ENCODE measurements at places on chromosomes 5 and 9.

DNA sequence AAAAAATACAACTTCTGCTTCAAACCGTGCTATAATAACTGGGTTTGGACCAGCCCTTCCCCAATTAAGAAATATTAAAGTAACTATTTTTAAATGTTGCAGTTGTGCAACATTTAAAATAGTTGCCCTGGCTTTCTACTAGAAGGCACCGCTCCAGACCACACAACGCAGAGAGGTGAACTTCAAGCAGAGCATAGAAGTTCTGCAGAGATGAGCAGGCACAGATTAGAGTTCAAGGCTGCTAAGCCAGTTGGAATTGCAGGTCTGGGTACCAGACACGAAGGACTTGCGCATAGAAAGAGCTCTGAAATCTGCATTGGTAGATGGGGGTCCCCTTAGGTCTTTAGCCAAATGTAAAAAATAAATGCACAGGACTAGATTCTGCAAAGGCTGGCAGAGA is 58.7 kb upstream of the GALNT10 start:
- DNase-seq, result no peak

DNA sequence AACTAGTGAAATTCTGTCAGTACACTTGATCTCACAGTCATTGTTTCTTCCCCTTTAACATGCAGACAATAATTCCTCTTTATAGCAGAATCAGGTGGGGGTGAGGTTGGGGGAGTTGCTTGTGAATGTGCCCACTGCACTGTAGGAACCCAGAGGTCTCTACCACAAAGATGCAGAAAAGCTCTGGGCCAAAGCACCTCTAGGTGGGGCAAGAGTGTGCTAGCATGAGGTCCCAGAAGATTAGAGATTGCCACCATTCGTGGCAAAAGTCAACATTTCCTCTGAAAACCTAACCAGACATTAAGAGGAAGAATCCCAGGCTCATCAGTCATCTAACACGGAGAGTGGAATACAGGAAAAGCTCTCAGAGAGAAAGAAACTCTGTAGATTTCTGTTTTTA is 74.5 kb downstream of the PTCD2 start:
- peak; percentile 26 for DNase-seq

- no peak for DNase-seq
These were observed 2.2 kb upstream of the PUM3 start for GRCh38 chr9:2846115-2846514.

GRCh38 chr9:105251733-105252404 is 7.4 kb downstream of the SLC44A1 start:
- no peak for DNase-seq

DNA sequence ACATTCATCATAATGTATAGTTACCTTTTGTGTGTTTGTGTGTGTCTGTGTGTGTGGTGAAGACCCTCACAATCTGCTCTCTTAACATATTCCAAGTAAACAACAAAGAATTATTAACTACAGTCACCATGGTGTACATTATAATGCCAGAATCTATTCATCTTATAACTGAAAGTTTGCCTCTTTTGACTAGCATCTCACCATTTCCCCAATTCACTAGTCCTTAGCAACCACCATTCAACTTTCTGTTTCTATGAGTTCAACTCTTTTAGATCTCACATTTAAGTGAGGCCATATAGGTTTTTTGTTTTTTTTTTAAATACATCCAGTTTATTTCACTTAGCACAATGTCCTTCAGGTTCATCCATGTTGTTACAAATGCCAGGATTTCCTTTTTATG is 83.6 kb downstream of the SMC2 start:
- DNase-seq, result no peak

- no peak for DNase-seq
These were observed 6.2 kb upstream of the CEP120 start for GRCh38 chr5:123429221-123429954.

GRCh38 chr5:142906863-142907671 is 136.9 kb downstream of the ARHGAP26 start:
- no peak for DNase-seq

GRCh38 chr5:175681045-175681967 is 23.4 kb downstream of the HRH2 start:
- no peak for DNase-seq

DNA sequence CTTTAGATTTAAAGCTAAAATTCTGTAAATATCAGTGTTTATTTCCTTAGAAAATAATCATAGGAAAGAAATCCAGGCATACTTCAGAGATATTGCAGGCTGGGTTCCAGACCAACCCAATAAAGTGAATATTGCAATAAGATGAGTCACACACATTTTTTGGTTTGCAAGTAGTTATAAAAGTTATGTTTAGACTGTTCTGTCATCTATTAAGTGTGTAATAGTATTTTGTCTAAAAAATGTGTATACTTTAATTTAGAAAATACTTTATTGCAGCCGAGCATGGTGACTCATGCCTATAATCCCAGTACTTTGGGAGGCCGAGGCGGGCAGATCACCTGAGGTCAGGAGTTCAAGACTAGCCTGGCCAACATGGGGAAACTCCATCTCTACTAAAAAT is 6.9 kb upstream of the RIC1 start:
- no peak for DNase-seq

- DNase-seq, result no peak
These were observed 170.4 kb downstream of the RFK start for GRCh38 chr9:76223749-76224340.

DNA sequence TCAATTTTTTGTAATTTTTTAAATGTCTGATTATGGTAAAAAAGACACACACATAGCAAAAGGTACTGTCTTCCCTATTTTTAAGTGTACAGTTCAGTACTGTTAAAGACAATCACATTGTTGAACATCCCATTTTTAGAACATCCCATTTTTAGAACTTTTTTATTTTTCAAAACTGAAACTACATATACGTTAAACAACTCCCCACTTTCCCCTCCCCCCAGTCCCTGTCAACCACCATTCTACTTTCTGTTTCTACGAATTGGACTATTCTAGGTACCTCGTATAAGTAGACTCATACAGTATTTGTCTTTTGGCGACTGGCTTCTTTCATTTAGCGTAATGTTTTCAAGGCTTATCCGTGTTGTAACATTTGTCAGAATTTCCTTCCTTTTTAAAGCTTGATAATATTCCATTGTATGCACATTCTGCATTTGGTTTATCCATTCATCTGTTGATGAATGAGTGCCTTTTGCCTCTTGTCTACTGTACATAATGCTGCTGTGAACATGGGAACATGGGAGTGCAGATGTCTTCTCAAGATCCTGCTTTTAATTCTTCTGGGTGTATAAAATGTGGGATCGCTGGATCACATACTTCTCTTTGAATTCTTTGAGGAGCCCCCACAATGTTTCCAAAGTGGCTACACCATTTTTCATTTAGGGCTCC is 154.0 kb downstream of the PIK3R1 start:
- DNase-seq, result no peak

- no peak for DNase-seq
These were observed 118.7 kb downstream of the LPAR1 start for GRCh38 chr9:110919609-110920008.

GRCh38 chr5:141637123-141637766 is 448 bp downstream of the RELL2 start:
- peak; percentile 16 for DNase-seq

- DNase-seq, result peak; percentile 63
These were observed 144.9 kb downstream of the MYO10 start for GRCh38 chr5:16791036-16791705.

DNA sequence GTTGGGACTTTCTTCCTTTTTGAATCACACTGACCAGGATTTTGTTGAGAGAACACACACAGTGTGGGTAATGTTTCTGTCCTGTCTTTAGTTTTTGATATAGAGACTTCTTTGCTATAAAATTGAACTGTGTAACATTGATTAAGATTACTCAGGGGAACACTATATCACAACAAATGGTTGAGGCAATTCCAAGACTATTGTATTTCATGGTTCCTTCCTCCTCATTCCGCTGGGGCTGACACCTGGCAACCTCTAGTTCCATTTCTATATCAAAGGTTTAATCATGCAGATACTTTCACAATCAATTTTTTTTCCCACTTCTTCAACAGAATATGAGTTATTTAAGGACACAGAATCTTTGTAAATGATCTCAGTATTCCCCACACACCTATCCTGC is 182.2 kb downstream of the TAF11L14 start:
- no peak for DNase-seq

- no peak for DNase-seq
These were observed 471.3 kb downstream of the TMEM232 start for GRCh38 chr5:110255194-110255593.

DNA sequence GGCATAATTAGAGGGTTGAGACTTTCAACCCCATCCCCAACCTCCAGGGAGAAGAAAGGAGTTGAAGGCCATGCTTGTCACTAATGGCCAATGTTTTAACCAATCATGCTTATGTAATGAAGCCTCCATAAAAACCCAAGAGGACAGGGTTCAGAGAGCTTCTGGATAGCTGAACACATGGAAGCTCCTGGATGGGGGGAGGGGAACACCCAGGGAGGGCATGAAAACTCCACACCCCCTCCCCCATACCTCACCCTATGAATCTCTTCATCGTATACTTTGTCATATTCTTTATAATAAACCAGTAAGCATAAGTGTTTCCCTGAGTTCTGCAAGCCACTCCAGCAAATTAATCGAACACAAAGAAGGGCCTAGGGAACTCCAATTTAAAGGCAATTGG is 81.7 kb downstream of the ALDH7A1 start:
- DNase-seq, result no peak

- peak; percentile 13 for DNase-seq
These were observed 280.2 kb upstream of the CLINT1 start for GRCh38 chr5:158139161-158139560.

DNA sequence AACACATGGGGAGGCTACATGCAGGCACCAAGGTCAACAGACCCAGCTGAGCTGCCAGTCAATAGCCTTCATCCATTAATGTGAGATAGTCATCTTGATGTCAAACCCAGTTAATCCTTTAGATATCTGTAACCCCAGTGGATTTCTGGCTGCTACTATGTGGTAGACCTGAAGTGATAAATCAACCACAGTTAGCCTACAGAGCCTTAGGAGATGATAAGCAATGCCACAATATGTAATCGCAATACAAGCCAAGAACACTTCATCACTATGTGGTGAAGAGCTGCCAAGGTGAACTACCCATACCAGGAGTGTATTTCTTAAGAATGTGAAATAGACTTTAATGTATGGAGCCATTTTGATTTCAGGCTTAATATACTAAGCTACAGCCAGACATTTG is 1175.5 kb downstream of the DTWD2 start:
- DNase-seq, result no peak

GRCh38 chr9:109437286-109437685 is 60.8 kb downstream of the PTPN3 start:
- DNase-seq, result no peak

- DNase-seq, result no peak
These were observed 46.4 kb downstream of the ERP44 start for GRCh38 chr9:100052375-100052774.

GRCh38 chr5:77356740-77357139 is 135.4 kb downstream of the WDR41 start:
- no peak for DNase-seq

- DNase-seq, result no peak
These were observed 1309.1 kb upstream of the DMAC1 start for GRCh38 chr9:9108641-9109040.

DNA sequence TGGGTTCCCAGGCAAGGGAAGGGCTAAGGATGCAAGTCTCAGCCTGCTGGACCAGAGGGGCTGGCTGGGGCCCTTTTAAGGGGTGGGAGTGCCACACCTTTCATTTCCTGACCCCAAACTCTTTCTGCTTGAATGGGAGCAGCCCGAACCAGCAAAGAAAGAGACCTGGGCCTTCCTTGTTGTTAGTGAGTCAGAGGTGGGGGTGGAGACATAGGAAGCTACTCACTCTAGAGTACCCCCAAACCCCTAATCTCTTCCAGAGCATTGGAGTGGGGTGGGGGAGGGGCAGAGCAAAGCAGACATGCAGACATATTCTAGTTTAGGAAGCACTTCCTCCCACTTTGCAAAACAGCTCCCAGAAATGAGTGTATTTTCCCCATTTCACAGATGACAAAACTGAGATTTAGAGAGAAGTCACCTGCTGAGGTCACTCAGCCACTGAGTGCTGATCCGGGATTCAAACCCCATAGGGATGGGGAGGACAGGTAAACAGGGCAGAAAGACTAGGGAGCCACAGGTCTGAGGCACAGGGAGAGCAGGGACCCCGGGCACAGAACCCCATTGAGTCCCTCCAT is 6.0 kb upstream of the AQP3 start:
- no peak for DNase-seq

DNA sequence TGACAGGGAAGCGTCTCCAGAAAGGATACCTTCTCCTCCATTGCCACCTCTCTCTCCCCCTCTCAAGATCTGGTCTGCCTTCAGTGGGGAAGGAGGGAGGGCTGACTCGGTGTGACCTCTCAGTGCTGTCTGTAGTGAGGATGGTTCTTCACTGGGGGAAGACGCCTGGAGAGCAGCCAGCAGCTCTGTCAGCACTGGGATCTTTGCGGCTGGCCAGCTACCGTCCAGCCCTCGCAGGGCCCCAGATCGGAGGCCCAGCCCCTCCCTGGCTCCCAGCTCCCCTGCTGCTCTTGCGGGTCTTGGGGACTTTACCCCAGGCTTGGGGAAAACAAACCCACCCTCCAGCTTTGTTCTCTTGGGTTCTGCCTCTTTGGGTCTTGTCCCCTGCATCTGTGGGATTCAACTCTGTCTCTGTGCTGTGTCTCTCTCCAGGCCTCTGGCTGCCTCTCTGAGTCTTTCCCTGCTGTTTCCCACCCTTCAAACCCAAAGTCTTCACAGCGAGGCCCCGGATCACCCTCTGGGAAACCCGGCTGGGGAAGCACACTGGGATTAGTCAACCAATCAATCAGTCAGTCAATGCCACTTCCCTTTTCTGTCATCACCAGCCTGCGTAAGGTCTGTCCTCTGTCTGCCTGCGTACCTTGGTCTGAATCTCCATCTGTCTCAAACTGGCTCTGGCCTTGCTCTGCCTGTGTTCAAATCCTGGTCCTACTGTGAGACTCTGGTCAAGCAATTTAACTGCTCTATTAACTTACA is 23.0 kb downstream of the FGF18 start:
- DNase-seq, result no peak

DNA sequence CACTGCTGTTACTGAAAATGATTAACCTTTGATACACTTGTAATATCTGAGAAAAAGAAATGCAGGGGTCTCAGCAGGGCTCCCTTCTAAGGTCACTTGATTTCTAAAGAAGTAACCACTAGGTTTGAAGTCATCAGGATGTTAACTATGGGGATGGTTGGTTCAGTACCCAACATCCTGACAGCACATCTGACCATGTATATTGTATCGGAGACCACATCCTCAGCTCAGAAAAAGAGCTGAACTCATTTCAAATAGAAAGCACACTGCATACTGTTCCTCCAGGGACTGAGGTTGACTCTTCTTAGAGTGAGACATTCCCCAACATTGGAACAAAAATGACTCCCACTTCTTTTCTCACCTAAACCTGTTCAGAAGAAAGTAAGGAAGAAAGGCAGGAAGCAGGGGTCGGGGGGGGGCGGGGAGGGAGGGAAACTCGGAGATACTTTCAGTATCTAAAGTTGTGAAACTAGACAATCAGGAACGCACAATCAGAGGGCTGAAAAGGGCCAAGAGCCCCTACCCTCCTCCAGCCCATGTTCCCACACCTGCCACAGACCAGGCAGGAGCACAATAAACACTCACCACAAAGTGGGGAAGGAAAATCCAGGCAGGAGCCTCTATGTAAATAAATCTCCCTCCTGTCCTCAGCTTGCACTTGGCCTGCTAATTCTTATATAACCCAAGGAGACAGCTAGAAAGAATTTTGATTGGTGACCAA is 730 bp upstream of the GZMA start:
- DNase-seq, result no peak

Data from urothelium cell line (cell line).